Natural killer cell (primary cell): ENCODE measurements at places on chromosomes 3 and 15. TPM values are rescaled to one million over a fixed set of nuclear protein-coding genes. Genes with fewer than 3 reads are reported as not detected.

- H3K4me1 ChIP-seq = no peaks in the 10 kb centered on the region
- H3K27me3 ChIP-seq = no peaks in the 10 kb centered on the region
- no peaks in the 10 kb centered on the region for H3K36me3 ChIP-seq
- DNase-seq = no peak
- H3K4me3 ChIP-seq = no peak overlapping the region
Observed at GRCh38 chr3:14540821-14541385, 761 bp upstream of the GRIP2 start.

GRCh38 chr3:11559816-11560633, 83.7 kb downstream of the VGLL4 start:
- H3K27ac ChIP-seq = no peak overlapping the region
- H3K27me3 ChIP-seq = no peaks in the 10 kb centered on the region
- H3K4me1 ChIP-seq = no peaks in the 10 kb centered on the region
- no peak overlapping the region for H3K4me3 ChIP-seq
- DNase-seq = no peak
- H3K36me3 ChIP-seq = peaks cover 56% of the 10 kb centered on the region

Gene CHL1
- not detected for total RNA-seq

Gene POC1A
- 2.4 TPM for total RNA-seq

- peaks cover 6% of the 10 kb centered on the region for H3K4me1 ChIP-seq
- H3K36me3 ChIP-seq = no peaks in the 10 kb centered on the region
- no peak overlapping the region for H3K27ac ChIP-seq
- H3K27me3 ChIP-seq = no peaks in the 10 kb centered on the region
- no peak for DNase-seq
Observed at GRCh38 chr3:141080431-141080830, 29.3 kb downstream of the SPSB4 start.

GRCh38 chr3:197906850-197907187, 43.2 kb upstream of the RPL35A start:
- no peak for DNase-seq
- peaks cover 4% of the 10 kb centered on the region for H3K4me1 ChIP-seq
- H3K36me3 ChIP-seq = no peaks in the 10 kb centered on the region
- H3K27me3 ChIP-seq = no peaks in the 10 kb centered on the region
- no peak overlapping the region for H3K4me3 ChIP-seq

Gene GPR15
- 1.5 TPM for total RNA-seq

DNA sequence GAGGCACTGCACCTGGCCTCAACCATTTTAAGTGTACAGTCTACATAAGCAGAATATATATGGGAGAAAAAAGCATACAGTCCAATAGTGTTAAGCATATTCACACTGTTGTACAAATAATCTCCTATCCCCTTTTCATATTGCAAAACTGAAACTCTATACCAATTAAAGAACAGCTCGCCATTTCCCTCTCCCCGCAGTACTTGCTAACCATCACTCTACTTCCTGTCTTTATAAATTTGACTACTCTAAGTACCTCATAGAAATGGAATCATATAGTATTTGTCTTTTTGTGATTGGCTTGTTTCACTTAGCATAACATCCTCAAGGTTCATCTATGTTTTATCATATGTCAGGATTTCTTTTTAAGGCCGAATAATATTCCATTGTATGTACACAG, 21.6 kb upstream of the TASOR start:
- no peaks in the 10 kb centered on the region for H3K36me3 ChIP-seq
- peaks cover 12% of the 10 kb centered on the region for H3K4me1 ChIP-seq
- H3K27ac ChIP-seq = peak overlapping the region; percentile 10

- no peak for DNase-seq
- H3K36me3 ChIP-seq = no peaks in the 10 kb centered on the region
- no peak overlapping the region for H3K27ac ChIP-seq
- H3K4me1 ChIP-seq = no peaks in the 10 kb centered on the region
- H3K27me3 ChIP-seq = no peaks in the 10 kb centered on the region
Observed at GRCh38 chr3:127120851-127121647, 71.9 kb upstream of the PRR23E start.

DNA sequence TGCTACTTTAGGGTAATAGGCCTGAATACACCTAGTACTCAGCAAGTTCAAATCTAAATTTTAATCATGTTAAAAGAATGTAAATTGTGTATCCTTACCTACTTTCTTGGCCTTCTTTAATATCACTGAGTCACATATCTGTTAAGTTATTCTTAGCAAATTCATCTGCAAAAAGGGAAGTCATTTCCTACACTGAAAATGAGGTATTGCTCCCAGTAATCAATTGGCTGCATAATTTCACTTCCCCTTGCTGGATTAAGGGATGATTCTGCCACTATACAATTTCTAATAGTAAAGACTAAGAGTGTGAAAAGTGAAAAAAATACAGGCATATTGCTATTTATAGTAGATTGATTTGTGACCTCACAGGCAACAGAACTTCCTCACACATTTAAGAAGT, 47.8 kb downstream of the CCDC54 start:
- peaks cover 4% of the 10 kb centered on the region for H3K4me1 ChIP-seq
- H3K27ac ChIP-seq = no peak overlapping the region
- no peak for DNase-seq
- H3K27me3 ChIP-seq = peaks cover 3% of the 10 kb centered on the region

Gene CCR9
- 0.27 TPM for total RNA-seq

Gene PXYLP1
- total RNA-seq = 21.7 TPM

DNA sequence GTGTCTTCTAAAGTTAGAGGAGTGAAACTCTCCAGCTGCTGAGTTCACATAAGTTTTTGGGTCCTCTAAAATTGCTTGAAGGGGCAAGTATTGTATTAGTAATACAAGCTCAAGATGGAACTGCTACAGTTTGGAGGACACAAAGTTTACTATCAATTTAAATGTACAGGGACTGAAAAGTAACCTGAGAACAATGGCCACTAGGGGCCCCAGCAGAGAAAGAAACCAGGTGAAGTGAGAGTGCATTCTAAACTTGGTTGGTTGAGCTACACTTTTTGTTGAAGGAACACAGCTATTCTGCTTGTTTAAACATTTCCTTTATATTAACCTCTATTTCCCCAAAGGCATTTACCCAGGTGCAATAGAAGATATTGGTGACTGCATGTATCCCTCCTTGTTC, 755.5 kb downstream of the GBE1 start:
- no peaks in the 10 kb centered on the region for H3K36me3 ChIP-seq
- DNase-seq = no peak
- H3K27me3 ChIP-seq = no peaks in the 10 kb centered on the region
- no peaks in the 10 kb centered on the region for H3K4me1 ChIP-seq
- H3K4me3 ChIP-seq = no peak overlapping the region
- H3K27ac ChIP-seq = no peak overlapping the region

GRCh38 chr15:67190813-67191212, 63.6 kb downstream of the AAGAB start:
- no peak for DNase-seq
- no peak overlapping the region for H3K4me3 ChIP-seq
- H3K36me3 ChIP-seq = peaks cover 64% of the 10 kb centered on the region

Gene RPL29
- 819 TPM for total RNA-seq

GRCh38 chr15:83905556-83906273, 251.8 kb downstream of the ADAMTSL3 start:
- no peak overlapping the region for H3K27ac ChIP-seq
- H3K4me1 ChIP-seq = no peaks in the 10 kb centered on the region
- no peak overlapping the region for H3K4me3 ChIP-seq
- no peak for DNase-seq

- no peak for DNase-seq
- no peak overlapping the region for H3K27ac ChIP-seq
- no peaks in the 10 kb centered on the region for H3K36me3 ChIP-seq
- H3K27me3 ChIP-seq = peaks cover 3% of the 10 kb centered on the region
Observed at GRCh38 chr15:57455929-57456328, 79.6 kb downstream of the CGNL1 start.

Gene PLA1A
- 0.34 TPM for total RNA-seq

Gene C3orf62
- total RNA-seq = 10.8 TPM

Gene SCN5A
- total RNA-seq = not detected

GRCh38 chr15:89374086-89374981, 39.7 kb upstream of the POLG start:
- H3K4me1 ChIP-seq = peaks cover 34% of the 10 kb centered on the region
- no peak for DNase-seq
- H3K27me3 ChIP-seq = peaks cover 73% of the 10 kb centered on the region
- H3K4me3 ChIP-seq = no peak overlapping the region

DNA sequence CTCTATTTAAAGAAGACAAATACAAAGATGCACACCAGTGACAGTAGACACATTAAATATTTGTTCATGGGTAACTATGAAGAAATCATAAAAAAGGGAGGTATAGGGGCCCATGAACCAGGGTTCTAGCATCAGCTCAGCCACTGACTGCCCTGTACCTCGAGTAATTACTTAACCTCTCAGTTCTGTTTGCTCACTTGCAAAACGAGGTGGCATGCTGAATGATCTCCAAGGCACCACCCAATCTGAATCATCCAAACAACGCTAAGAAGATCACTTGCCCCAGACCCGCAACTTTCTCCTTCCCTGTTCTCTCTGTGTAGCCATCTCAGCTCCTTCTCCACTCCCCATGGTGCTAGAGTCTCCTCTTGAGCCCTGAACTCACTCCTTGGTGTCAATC, 374.7 kb downstream of the VPS13C start:
- no peak overlapping the region for H3K27ac ChIP-seq
- H3K27me3 ChIP-seq = no peaks in the 10 kb centered on the region
- H3K4me3 ChIP-seq = no peak overlapping the region
- no peaks in the 10 kb centered on the region for H3K4me1 ChIP-seq
- no peak for DNase-seq
- H3K36me3 ChIP-seq = no peaks in the 10 kb centered on the region

Gene ERC2
- not detected for total RNA-seq

DNA sequence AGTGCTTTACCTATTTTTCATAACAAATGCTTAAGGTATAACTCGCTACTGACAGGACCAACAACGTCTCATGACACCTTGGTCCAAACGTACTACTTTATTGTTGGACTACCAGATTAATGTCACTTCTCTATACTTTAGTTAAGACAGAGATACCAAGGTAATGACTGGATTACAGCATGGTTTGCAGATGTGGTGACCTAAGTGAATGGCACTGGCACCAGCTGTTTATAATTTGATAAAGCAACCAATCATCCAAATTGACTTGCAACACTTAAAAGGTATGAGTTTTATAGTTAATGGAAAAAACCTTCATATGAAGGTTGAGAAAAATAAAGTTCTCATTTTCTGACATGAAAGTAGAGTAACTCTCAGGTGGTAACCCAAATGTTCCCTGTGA, 209.0 kb downstream of the NEK10 start:
- H3K27me3 ChIP-seq = no peaks in the 10 kb centered on the region
- no peak for DNase-seq
- no peaks in the 10 kb centered on the region for H3K4me1 ChIP-seq

DNA sequence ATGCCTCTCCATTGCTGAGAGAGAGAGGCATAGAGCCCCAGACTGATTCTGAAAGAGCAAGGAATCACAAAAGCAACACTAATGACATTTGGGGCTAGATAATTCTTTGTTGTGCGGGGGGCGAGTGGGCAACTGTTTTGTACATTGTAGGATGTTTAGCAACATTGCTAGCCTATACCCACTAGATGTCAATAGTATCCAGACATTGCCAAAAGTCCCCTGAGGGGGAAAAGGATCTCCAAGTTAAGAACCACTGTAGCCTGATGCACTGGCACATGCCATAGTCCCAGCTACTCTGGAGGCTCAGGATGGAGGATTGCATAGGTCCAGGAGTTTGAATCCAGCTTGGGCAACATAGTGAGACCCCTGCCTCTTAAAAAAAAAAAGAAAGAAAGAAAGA, 22.8 kb upstream of the GOLM2 start:
- no peak overlapping the region for H3K27ac ChIP-seq
- no peak overlapping the region for H3K4me3 ChIP-seq
- H3K36me3 ChIP-seq = no peaks in the 10 kb centered on the region

Gene SLC9C1
- not detected for total RNA-seq

- no peaks in the 10 kb centered on the region for H3K36me3 ChIP-seq
- no peak for DNase-seq
- no peak overlapping the region for H3K27ac ChIP-seq
- peaks cover 2% of the 10 kb centered on the region for H3K27me3 ChIP-seq
Observed at GRCh38 chr15:76084256-76084655, 24.5 kb downstream of the TMEM266 start.

GRCh38 chr3:140505213-140505612, 172.7 kb upstream of the TRIM42 start:
- H3K4me1 ChIP-seq = no peaks in the 10 kb centered on the region
- no peak overlapping the region for H3K4me3 ChIP-seq
- H3K27ac ChIP-seq = no peak overlapping the region

Gene DOCK3
- total RNA-seq = 1.4 TPM
